ENCODE measurements at places on chromosomes 4 and X.

GRCh38 chr4:127533028-127533700, 99.6 kb upstream of the INTU start:
- DNase-seq = peak; percentile 39

- no peak for DNase-seq
These were observed 146.7 kb downstream of the PJA1 start for GRCh38 chrX:69018416-69019072.

- no peak for DNase-seq
These were observed 15.2 kb downstream of the ASB11 start for GRCh38 chrX:15299941-15300851.

GRCh38 chr4:845233-845835, 19.4 kb upstream of the CPLX1 start:
- DNase-seq = no peak

- DNase-seq = no peak
These were observed 494.3 kb downstream of the IL15 start for GRCh38 chr4:142130666-142131065.

GRCh38 chr4:177810220-177810619, 368.0 kb upstream of the AGA start:
- DNase-seq = no peak

DNA sequence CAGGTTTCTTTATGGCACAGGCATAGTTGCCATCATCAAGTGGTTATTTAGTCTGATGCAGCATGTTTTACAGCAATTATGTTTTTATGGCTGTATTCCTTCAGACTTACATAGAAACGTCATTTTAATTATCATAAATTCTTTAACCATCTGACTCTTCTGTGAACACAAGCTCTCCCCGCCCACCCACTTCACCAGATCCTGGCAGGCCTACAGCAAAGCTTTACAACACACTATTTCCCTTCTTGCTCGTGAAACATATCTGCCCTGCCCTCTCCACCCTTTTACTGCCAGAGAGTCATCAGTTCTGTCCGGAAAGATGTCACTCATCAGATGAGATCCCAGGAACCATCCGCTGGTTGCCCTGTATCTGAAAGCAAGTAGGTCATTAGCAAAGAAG, 120.5 kb downstream of the HS6ST2 start:
- no peak for DNase-seq

DNA sequence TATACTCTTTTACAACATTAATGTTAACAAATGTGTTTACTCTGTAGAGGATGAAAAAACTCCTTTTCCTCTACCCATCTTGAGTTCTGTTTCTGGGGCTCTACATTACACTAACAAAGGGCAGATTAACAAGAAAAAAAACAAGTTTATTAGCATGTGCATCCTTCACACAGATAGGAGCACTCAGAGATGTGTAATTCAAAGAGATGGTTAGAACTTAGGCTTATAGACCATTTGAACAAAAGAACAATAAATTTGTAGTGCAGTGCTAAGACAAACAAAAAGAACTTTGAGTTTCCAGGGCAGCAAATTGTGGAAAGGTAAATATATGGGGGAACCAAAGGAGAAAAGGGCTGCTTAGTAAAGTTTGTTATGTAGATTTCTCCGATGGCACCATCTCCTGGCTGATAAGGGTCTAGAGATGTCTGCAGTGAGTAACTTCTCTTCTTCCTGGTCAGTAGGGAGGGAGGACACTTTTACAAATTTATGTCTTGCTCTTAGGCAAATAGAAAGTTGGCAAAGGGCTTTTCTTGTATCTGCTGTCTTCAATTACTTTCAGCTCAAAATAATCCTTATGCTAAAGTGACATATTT, 1249.9 kb upstream of the TENM3 start:
- no peak for DNase-seq

- DNase-seq = no peak
These were observed 159.7 kb downstream of the NSUN7 start for GRCh38 chr4:40909363-40909876.

GRCh38 chrX:118961866-118962560, 12.4 kb upstream of the LONRF3 start:
- DNase-seq = peak; percentile 23

DNA sequence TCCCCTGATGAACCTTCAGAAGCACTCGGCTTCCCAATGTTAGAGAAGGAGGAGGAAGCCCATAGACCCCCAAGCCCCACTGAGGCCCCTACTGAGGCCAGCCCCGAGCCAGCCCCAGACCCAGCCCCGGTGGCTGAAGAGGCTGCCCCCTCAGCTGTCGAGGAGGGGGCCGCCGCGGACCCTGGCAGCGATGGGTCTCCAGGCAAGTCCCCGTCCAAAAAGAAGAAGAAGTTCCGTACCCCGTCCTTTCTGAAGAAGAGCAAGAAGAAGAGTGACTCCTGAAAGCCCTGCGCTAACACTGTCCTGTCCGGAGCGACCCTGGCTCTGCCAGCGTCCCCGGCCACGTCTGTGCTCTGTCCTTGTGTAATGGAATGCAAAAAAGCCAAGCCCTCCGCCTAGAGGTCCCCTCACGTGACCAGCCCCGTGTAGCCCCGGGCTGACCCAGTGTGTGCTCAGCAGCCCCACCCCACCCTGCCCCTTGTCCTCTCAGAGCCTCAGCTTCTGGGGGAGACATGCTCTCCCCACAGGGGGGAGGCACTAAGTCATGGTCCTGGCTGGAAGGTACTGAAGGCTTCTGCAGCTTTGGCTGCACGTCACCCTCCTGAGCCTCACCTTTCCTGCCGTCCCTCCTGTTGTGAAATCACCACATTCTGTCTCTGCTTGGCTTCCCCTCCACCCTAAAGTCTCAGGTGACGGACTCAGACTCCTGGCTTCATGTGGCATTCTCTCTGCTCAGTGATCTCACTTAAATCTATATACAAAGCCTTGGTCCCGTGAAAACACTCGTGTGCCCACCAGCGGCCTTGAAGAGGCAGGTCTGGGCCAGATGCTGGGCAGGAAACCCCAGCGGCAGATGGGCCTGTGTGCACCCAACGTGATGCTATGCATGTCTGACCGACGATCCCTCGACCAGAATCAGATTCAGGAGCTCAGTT, 34.7 kb downstream of the NOP14 start:
- no peak for DNase-seq

GRCh38 chr4:128459547-128459946, 171.9 kb upstream of the PGRMC2 start:
- no peak for DNase-seq

DNA sequence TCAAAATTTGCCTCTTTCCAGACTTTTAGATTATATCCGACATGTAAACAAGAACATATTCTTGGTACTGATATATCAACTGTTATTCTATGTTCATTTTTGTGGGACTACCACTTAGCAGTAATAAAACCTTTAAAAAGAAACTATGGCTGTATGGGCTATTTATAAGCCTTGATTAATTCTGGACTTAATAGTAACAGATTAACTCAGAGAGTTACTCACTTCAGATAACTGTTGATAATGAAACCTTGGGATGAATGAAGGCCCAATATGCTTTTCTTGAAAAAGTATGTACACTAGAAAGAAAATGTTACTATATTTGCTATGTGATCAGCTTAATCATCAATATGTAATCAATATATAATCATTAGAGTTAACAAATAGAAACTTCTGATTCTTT, 595.9 kb upstream of the BOD1L1 start:
- no peak for DNase-seq

GRCh38 chr4:116796022-116796421, 289.4 kb downstream of the TRAM1L1 start:
- no peak for DNase-seq

DNA sequence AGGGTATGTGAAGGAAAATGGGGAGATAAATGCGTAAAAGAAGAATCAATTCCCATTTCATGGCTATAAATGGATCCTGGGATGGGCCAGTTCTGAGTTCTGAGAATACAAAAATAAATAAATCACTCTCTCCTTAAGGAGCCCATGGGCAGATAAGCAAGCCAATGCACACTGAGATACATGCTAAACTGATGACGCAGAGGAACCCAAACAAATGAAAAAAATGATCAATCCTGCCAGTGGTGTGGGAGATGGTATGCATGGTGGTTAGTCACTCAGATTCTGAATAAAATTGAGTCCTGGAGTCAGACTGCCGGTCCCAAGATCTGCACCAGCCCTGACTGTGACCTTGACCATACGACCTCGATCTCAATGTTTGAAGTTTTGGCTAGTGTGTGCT, 59.7 kb downstream of the NEIL3 start:
- no peak for DNase-seq

GRCh38 chr4:114310296-114310925, 288.2 kb upstream of the UGT8 start:
- DNase-seq = no peak

- no peak for DNase-seq
These were observed 43.8 kb downstream of the GEMIN8 start for GRCh38 chrX:13985697-13986435.

DNA sequence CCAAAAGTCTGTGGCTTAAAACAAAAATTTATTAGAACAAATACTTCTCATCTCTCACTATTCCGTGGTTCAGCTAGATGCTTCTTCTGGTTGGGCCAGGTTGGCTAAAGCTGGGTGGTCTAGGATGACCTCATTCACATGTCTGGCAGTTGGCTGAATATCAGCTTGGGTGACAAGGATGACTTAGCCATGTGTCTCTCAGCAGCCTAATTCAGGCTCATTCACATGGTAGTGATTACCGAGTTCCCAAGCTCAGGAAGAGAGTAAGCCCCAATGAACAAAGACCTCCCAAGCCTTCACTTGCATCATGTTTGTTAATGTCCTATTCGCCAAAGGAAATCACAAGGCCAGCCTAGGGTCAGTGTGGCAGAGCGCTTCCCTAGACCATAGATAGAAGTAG, 119.4 kb downstream of the FANCB start:
- DNase-seq = no peak

GRCh38 chr4:17587094-17587822, 10.3 kb downstream of the LAP3 start:
- DNase-seq = no peak

DNA sequence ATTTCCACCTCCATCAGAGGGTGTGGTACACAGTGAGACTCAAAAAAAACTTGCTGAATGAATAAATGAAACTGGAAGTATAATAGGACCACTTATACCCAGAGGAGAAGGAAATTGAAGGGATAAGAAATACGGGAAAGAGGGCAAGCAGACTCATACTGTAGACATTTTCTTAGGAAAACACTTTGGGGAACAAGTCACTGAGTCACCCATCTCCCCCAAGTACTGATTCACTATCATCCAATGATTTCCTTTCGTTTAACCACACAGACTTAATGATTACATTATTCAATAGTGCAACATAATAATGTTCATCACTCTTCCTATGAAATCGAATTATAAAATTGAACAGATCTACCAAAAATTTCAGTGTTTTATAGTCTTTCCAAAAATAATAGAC, 97.1 kb downstream of the LDB2 start:
- no peak for DNase-seq

- DNase-seq = no peak
These were observed 7.9 kb downstream of the OGT start for GRCh38 chrX:71540801-71541200.

DNA sequence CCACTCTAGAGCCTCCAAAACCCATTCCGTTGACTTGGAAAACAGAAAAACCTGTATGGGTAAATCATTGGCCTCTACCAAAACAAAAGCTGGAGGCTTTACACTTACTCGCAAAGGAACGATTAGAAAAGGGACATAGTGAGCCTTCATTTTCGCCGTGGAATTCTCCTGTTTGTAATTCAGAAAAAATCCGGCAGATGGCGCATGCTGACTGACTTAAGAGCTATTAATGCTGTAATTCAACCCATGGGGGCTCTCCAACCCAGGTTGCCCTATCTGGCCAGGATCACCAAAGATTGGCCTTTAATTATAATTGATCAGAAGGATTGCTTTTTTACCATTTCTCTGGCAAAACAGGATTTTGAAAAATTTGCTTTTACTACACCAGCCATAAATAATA, 60.8 kb downstream of the ZNF732 start:
- peak; percentile 44 for DNase-seq

DNA sequence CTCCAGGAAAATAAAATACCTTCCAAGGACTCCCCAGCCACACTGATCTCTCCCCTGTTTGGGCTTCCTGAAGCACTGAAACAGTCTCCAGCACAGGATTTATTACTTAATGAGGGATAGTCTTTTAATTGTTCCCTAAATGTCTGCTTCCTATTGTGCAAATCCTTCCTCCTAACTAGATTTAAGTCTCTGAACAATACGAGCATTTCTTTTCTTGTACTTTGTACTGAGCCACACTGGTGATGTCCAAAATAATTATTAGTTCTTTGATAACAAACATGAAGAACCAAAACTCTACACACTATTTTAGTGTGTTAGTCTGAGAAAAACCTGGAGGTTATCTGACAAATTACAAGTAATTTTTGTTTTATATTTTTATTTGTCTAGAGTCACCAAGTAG, 5.1 kb downstream of the ADGRA3 start:
- no peak for DNase-seq

GRCh38 chr4:48526406-48526805, 36.4 kb downstream of the ZAR1 start:
- no peak for DNase-seq

DNA sequence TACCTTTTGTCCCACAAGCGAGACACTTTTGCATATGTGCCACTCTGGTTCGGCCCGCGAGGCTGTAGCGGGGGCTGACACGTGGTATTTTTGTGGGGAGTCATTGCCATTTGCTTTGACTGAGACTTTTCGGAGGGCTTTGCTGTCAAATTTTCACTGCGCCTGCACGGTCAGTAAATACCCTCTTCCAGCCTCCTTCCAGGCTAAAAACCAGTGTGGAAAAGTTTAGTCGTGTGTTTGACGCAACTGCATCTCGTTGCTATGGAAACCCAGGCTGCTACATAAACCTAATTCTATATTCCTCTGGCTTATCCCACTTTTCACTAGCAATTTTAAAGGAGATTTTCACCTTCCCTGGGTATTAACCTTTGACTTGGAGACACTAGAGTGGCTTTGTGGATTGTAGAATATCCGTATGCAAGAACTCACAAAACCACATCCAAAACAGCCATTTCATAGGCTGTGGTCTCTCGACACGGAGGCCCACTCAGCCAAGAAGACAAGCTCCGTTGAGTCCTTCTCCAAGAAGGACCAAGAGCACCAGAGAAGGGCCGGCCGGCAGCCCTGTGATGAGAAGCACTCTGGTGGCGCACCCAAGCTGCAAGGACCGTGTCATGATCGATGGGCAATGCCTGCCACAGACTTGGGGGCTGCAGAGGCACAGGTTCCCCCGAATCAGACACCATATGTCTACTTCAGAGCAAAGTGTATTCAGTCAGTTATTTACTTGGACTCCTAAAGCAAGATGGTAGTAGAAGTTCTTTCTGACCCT, 38.4 kb upstream of the ENPP6 start:
- DNase-seq = no peak

DNA sequence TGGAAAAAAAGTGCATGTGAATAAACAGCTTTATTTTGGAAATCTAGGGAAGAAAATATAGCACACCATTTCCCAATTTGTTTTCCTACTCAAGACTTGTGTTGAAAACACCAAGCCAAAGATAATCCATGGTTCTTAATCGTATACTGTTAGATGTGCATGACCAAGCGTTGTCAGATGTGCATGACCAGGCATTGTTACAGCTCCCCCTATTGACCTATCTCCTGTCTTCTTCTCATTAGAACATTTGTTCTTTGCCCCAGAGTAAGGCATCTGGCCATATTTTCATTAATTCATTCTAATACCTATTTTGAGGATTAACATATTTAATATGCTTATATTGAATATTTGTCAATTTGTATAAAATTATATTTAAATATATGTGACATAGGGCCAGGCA, 14.4 kb upstream of the VCX start:
- DNase-seq = no peak

All from mucosa of gallbladder (tissue), 1 donor.